Naive B cell (primary cell): ENCODE measurements at places on chromosomes 6 and 20.

- no peak for DNase-seq
These were observed 103.0 kb upstream of the KCNK16 start for GRCh38 chr6:39425346-39426072.

- no peak for DNase-seq
These were observed 32.9 kb downstream of the TRIM38 start for GRCh38 chr6:25995507-25995906.

DNA sequence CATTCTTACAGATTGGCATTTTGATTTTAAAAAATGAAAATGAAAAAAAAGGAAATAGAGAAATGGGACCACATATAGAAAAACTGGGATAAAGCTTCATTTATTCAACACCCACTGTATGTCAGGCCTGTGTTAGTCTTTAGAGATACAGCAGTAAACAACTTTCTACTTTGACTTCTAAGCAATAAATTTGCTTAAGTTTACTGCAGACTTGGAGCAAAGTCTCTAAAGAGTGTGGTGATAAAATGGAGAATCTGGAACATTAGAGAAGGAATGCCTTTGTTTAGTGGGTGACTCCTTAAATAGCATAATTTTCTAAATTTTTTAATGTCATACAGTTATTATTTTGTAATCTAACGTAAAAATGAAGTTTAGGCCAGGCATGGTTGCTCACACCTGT lies 80.7 kb upstream of the CNKSR3 start:
- DNase-seq: no peak

DNA sequence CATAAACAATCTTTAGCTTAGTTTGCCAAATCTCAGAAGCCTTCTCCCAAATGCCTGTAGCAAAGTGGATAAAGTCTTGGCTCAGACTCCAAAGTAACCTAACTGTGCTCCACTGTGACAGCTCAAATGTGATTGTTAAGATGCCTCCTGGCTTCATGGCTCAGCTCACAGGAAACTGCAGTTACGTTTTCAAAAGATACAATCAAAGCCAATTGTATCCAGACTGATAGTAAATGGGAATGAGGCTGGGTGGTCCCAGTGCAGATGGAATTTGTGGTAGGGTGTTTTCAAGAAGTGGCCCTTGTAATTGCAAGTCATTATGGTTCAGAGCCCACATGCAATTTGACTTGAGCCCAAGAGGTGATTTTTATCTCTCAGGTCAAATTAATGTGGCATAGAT lies 151.2 kb upstream of the TAB2 start:
- no peak for DNase-seq

DNA sequence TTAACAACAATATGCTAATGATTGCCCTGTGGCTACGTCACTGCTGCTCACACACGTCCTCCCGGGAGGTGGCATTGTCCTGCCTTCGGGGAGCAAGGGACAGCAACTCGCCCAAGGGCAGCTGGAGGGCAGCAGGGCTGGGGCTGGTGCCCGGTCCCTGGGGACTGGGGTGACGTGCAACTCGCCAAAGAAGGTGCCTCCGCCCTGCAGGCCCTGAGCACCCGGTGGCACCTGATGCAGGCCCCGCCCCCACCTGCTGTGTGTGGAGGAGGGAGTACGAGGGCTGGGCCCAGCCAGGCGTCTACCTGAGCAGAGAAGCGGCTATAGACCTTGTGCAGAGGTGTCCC lies 64.8 kb upstream of the SLCO4A1 start:
- DNase-seq: no peak

- DNase-seq: no peak
These were observed 182.5 kb downstream of the SYNDIG1 start for GRCh38 chr20:24651976-24652345.

DNA sequence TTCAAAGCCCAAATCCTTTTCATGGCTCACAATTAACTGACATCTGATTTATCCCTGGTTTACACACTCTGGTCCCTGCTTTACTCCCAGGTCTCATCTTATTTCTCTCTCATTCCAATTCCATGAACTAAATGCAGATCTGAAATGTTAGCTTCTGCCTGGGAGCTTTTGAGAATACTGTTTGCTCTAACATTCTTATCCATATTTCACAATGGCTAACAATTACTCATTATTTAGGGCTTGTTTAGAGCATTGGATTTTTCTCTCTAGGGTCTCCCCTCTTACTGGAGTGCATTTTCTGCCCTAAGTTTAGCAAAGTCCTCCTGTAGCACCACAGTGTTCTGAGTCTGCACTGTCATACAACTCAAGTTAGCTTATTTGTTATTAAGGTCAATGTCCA lies 121.5 kb upstream of the HCRTR2 start:
- no peak for DNase-seq

DNA sequence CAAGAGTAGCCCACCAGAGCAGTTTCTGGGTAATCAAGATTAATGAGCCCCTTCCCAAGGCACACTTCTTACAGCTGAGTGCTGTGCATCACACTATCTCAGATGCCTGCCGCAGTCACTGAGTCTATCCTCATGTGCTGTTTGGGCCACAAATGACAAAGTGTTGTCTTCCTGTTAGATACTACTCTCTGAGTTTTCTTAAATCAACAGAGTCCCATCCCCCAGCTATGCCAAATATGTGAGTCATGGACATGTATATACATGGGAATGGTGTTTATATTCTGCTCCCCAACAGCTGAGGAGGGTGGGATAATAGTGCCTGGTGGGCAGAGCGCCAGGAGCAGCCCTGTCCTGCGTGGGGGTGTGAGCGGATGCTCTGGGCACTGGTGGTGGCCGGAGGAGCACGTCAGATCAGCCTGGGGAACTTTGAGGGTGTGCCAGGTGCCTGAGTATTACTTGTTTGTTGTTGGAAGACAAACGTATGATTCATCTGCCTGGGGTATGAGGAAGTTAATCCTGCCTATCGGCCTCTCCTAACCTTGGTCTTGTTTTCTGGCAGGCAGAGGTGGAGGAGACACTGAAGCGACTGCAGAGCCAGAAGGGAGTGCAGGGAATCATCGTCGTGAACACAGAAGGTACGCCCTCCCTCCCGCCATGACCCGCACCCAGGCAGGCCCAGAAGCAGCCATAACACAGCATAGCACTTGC lies 9.6 kb downstream of the DYNLRB1 start:
- no peak for DNase-seq

DNA sequence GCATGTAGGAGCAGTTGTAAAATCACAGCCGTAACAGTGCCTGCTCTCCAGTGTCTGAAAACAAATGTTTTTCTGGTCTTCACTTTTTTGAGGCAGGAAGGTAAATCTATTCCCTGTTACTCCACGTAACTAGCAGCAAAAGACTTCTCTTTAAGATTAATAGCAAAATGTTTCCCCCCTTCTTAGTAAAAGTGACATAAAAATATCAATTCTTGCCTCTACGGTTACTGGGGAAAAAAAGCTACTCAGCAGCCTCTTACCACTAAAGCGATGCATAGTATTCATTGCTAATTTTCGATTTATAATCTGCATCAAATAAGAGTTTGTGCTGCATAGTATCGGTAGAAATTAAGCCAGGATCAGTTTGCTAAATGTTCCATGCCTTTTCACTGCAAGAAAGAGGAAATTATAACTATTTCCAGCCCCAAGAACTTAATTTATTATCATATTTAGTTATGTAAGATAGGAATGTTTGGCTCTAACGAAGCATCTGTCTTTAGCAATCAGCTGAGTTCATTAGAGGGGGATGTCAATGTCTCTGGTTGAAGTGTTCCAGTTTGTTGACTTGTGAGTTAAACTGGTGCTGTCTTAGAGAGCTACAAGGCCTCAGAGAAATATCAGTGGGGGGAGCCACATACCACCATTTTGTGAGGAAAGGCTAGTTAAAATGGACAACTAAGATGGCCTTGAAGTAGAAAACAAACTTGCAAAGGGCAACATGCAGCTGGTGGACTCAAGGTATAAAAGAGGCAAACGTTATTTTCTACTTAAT lies 617 bp upstream of the TSPYL1 start:
- DNase-seq: no peak

DNA sequence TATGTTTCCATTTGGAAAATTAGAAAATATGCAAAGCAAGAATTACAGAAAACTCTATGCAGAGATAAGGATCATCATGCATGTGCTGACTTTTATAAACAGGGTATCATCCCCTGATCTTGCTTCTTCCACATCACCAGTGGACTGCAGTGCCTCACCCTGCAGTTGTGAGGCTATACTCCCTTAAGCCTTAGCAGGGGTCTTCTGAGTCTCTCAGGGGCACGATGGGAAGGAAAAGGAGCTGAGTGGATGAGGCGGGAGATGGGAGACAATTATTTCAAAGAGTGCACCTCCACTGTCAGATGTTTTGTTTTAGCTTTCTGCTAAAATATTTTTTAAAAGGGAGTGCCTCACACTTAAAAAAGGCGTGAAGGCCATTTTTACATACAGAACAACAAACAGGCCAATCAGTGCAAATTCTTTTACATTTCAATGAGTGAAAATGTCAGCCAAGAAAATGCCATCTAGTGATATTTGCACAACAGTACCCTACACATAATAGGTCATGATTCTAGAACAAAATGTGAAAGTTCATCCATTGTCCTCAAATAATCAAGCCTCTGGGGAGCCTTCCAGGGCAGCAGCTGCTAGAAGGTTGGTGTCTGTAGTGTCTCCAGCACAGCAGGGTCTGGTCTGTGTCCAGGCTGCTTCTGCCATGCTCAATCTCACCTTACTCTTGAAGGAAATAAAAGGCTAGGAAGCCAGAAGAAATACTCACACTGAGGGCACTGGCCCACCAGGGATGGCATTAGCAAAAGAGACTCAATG lies 13.2 kb upstream of the SERPINB9 start:
- DNase-seq: no peak

DNA sequence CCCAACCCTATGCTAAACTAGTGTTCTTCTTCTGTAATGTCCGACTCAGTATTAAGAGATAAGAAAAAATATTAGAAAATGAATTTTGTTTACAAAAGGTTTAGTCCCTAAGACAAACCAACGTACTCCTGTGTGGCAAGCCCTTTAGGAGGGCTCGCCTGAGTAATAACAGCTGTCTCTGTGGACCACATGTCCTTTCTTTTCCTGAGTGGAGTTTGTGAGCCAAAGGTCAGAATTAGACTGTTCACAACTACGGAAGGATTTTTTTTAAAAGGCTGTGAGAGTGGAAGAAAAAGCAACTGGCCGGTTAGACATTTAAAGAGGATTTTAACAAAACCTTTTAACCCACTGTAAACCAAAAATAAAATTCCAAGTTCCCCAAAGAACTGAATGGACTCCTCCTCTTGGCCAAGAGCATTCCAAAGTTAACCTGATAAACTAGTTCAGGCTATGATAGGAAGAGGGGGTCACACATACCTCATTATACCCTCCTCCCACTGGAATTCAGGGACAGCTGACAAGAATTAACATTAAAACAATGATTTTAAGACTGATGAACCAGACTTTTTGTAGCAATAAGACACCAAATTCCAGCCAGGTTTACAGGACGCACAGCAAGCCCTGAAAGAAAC lies 43.5 kb downstream of the FAM184A start:
- no peak for DNase-seq

DNA sequence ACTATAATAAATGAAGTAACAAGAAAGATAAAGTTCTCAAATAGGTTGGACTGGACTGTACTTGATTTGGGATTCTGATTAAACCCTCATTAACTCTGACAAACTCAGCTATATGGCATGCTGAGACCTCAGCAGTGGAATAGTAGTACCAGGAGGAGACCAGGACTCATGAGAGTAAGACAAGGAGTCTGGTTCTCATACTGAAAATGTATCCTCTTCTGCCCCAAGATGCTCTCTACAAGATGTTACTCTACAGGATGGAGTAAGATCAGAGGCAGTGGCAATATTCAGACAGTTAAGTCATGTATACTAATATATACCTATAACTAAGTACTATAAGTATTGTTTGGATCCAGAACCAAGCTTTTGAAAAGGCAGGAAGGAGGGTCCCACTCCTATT lies 31.9 kb upstream of the SYNCRIP start:
- no peak for DNase-seq

- DNase-seq: no peak
These were observed 369.0 kb downstream of the SYNE1 start for GRCh38 chr6:152267967-152268845.

GRCh38 chr6:155980768-155981079 lies 525.1 kb upstream of the NOX3 start:
- no peak for DNase-seq

DNA sequence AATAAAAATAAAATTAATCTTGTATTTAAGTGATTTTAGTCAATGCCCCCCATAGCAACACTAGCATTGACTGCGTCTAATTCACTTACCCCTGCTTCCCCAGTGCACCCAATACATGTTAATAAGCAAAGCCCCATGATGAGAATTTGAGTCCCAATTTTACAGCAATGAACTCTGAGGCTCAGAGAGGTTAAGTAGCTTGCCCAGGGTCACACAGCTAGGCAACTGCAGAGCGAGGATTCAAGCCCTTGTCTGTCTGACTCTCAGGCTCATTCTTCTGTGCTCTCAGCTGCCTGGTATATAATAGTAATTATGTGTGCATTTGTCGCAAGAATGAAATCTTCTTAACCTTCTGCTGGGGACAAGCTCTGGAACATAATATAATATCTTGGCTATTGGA lies 8.5 kb downstream of the PABPC1L start:
- no peak for DNase-seq
